Astrocyte (in vitro differentiated cells and primary cell): ENCODE measurements at places on chromosomes 2 and 18.
A peak's percentile ranks its signal among the peaks of the same experiment; 100 is the strongest.

DNA sequence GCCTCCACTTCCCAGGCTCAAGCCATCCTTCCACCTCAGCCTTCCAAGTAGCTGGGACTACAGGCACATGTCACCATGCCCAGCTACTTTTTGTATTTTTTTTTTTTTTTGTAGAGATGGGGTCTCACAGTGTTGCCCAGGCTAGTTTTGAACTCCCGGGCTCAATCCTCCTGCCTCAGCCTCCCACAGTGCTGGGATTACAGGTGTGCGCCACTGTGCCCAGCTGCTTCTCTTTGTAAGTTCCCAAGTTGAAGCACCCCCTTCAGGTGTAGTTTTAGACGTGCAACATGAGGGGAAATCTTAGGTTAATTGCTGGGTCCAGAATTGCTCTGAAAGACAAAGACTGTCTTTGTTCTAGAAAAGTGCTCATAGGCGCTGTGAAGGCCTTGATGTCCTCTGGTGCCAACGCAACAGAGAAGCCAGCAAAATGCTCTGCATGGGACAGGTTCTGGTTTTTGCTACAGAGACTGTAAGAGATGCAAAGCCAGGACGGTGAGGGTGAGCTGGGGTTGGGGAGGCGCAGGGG, 46.6 kb downstream of the RRM2 start:
- DNase-seq, result no peak

- DNase-seq, result peak; percentile 81
Observed at GRCh38 chr2:133421516-133422324, 146.5 kb downstream of the NCKAP5 start.

GRCh38 chr2:21453723-21454450, 330.1 kb downstream of the TDRD15 start:
- DNase-seq, result no peak

DNA sequence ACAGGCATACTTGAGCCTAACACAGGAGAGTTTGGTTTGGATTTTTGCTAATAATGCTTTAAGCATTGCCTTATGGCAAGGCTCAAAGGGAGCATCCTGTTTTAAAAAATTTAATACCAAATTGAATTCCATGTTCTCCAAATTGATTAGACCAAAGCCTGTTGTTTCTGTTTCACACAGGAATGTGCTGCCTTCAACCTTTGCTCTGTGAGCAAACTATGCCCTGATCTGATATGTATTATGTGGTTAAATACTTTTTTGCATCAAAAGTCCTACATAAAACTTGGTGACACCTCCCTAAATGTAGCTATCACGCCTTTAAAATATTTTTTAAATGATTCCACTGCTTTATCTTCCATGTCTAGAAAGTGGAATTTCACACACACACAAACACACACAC, 691.4 kb downstream of the CPS1 start:
- no peak for DNase-seq

DNA sequence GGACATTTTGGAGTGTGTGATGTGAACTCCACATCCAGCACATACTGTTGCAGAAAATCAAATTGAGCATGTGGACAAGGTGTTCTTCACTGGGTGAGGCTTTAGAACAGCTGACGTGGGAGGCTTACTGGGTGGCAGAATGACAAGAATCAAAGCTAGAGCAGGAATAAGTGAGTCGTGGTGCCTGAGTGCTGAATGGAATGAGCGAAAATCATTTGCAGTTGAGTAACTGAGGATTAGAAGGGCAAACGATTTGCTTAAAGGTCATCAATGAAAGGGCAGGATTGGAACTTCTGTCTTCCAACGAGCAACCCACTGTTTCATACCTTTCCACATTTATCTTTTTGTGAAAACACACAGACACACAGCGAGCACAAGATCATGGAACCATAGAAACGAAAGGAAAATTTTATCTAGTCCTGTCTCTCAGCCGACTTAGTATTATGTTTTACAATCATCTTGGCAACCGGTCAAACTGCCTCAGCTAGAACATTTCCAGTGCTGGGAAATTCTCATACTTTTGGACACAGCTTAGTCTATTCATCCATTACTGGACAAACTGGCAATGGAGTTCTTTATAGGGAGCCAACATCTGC, 7.2 kb upstream of the DAW1 start:
- DNase-seq, result peak; percentile 55

DNA sequence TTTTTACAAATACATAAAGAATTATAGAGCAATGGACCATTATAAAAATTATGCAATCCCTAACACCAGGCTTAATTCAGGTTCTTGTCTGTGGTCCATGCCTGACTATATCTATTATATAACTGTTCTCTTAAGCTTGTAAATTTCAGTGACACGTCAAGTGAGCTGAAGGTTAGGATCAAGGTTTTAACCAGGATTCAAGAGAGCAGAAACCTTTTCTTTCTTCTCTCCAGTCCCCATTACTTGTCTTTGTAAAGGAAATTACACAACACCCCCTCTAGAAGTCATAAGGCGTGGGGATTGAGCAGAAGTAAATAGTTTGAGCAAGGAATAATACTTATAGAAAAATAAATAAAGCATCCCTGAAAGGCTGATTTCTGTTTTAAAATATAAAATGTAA, 122.0 kb downstream of the ZNF521 start:
- no peak for DNase-seq

GRCh38 chr2:37600735-37601134, 70.7 kb downstream of the CDC42EP3 start:
- no peak for DNase-seq

- DNase-seq, result no peak
Observed at GRCh38 chr2:172901913-172902312, 166.3 kb downstream of the RAPGEF4 start.

DNA sequence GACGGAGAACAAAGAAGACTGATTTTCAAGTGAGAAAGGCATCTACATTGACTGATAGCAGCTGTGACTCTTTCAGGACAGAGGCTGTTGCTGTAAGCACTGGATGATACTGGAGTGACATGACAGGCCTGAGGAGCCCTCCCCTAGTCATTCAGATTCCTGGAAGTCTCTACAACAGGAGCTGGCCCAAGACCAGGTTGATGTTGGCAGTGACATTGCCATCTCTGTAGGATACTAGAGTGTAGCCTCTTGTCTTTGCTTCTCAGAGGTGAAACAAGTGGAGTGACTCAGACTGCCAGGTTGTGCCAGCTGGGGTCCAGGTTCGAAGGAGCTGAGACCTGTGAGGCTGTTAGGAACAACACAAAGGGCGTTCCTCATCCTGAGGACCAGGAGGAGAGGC, 44.7 kb upstream of the SH3RF3 start:
- DNase-seq, result no peak

- DNase-seq, result peak; percentile 17
Observed at GRCh38 chr2:178258916-178259315, 64.6 kb downstream of the OSBPL6 start.
